ENCODE measurements at places on chromosomes 2 and 18. TPM values are rescaled to one million over a fixed set of nuclear protein-coding genes. Genes with fewer than 3 reads are reported as not detected.

The IL1R2 gene
- not detected for total RNA-seq

The PSMA8 gene
- not detected for total RNA-seq

The ARHGEF4 gene
- total RNA-seq: under 0.01 TPM

The CHRND gene
- not detected for total RNA-seq

The COL6A3 gene
- total RNA-seq: 25.7 TPM

The C2orf72 gene
- total RNA-seq: not detected

The SCTR gene
- not detected for total RNA-seq

The EPB41L5 gene
- total RNA-seq: 17.6 TPM

The PRKRA gene
- total RNA-seq: 42.5 TPM

The RTKN gene
- total RNA-seq: 17.0 TPM

The AMER3 gene
- total RNA-seq: not detected

The KIAA2012 gene
- not detected for total RNA-seq

The TMEM163 gene
- 0.67 TPM for total RNA-seq

The RAB17 gene
- 9.5 TPM for total RNA-seq

The TGFBRAP1 gene
- 54.4 TPM for total RNA-seq

The C1GALT1C1L gene
- total RNA-seq: 0.33 TPM

The RNF152 gene
- 123 TPM for total RNA-seq
